Activated B cell treated with CpG ODN at 0.5 μM for 24 hours (primary cell): ENCODE measurements at places on chromosomes 11 and 22.
A peak's percentile ranks its signal among the peaks of the same experiment; 100 is the strongest.

DNA sequence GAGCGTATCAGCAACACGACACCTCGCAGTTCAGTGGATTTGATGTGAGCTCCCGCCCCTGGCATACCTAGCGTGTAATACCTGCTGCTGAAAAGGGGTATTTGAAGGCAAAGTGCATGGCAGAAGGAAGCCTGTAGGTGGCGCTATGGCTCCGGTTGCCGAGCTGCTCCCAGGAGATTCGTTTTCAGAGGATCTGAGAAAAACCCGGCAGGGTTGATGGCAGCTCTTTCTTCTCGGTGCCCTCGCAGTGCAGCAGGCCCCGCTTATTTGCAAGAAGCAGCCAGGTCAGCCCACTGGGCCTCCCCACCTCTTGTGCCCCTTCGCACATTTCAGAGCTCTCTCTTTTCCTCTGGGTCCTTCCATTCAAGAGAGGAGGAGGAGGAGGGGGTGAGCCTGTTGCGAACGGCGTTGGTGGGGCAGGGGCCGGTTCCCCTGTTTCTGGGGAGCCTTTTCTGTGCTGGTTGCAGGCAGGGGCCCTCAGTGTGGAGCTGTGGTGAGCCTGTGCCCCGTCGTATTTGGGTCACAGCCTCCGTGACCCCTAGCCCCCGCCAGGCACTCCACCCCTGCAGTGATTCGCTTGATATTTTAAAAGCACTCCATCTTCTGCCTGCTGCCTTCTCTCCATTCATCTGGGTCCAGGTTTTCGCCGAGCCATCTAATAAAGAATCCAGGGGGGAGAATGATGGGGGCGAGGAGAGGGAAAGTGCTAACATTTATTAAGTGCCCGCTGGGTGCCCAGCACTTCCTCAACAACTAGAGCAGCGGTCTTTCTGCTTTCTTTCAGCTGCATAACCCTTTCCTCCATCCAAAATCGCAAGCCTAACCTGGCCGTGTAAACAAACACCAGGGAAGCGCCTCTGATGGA is 85.3 kb upstream of the SYT13 start:
- no peak overlapping the region for H3K27ac ChIP-seq
- H3K4me3 ChIP-seq: peak overlapping the region; percentile 16
- peaks cover 20% of the 10 kb centered on the region for H3K4me1 ChIP-seq
- DNase-seq: peak; percentile 47
- H3K27me3 ChIP-seq: peaks cover 53% of the 10 kb centered on the region

- DNase-seq: no peak
- no peaks in the 10 kb centered on the region for H3K4me1 ChIP-seq
- no peak overlapping the region for H3K27ac ChIP-seq
- H3K36me3 ChIP-seq: no peaks in the 10 kb centered on the region
Measured at GRCh38 chr22:43643387-43643786, 168.7 kb downstream of the EFCAB6 start.

DNA sequence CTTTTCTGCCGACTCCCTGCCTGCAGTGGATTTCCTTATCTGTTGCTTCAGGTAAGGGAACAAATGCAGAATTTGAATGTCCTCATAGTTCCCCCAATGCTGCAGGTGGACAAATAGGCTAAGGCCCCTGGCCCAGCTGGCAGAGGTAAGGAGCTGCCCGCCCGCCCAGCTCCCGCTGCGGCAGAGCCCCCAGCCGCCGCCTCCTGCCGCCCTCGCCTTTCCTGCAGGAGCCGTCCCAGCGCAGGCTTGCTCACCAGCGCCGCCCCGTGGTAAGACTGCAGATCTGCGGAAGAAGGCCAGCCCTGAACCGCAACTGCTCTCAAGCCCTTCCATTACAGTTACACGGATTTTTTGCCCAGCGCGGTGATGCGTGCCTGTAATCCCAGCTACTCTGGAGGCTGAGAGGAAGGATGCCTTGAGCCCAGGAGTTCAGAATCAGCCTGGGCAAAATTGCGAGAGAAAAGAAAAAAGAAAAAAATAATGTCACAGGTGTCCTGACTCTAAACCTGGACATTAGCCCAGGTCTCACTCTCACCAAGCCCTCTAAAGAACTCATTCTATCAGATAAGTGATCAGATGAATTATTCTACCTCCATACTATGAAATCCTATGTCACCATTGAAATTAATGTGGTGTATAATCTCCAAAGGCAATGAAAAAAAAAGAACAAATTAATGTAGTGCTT is 51.2 kb upstream of the EMID1 start:
- no peak overlapping the region for H3K4me3 ChIP-seq
- H3K36me3 ChIP-seq: no peaks in the 10 kb centered on the region
- H3K27me3 ChIP-seq: peaks cover 58% of the 10 kb centered on the region
- H3K4me1 ChIP-seq: peaks cover 6% of the 10 kb centered on the region
- H3K27ac ChIP-seq: no peak overlapping the region

- peaks cover 19% of the 10 kb centered on the region for H3K36me3 ChIP-seq
- no peak for DNase-seq
- peak overlapping the region; percentile 88 for H3K4me3 ChIP-seq
- peaks cover 34% of the 10 kb centered on the region for H3K4me1 ChIP-seq
Measured at GRCh38 chr11:119107538-119108145, 498 bp downstream of the C2CD2L start.

DNA sequence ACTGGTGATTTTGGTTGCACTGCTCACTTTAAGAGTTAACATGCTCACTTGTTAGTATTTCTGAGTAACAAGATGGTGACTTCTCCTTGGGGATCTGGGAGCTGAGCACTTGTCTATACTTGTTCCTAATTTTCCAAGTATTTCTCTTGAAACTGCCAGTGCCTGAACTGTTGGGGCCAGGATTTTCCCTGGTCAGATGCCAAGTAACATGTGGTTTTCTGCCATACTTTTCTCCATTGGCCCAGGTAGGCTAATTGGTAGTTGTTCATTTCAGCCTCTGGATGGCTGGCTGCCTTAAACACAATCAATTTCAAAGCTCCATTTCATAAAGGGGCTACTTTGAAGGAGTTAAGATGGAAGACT is 35.0 kb downstream of the RNF141 start:
- peaks cover 28% of the 10 kb centered on the region for H3K4me1 ChIP-seq
- H3K4me3 ChIP-seq: no peak overlapping the region
- H3K27ac ChIP-seq: no peak overlapping the region
- no peaks in the 10 kb centered on the region for H3K27me3 ChIP-seq
- no peak for DNase-seq

DNA sequence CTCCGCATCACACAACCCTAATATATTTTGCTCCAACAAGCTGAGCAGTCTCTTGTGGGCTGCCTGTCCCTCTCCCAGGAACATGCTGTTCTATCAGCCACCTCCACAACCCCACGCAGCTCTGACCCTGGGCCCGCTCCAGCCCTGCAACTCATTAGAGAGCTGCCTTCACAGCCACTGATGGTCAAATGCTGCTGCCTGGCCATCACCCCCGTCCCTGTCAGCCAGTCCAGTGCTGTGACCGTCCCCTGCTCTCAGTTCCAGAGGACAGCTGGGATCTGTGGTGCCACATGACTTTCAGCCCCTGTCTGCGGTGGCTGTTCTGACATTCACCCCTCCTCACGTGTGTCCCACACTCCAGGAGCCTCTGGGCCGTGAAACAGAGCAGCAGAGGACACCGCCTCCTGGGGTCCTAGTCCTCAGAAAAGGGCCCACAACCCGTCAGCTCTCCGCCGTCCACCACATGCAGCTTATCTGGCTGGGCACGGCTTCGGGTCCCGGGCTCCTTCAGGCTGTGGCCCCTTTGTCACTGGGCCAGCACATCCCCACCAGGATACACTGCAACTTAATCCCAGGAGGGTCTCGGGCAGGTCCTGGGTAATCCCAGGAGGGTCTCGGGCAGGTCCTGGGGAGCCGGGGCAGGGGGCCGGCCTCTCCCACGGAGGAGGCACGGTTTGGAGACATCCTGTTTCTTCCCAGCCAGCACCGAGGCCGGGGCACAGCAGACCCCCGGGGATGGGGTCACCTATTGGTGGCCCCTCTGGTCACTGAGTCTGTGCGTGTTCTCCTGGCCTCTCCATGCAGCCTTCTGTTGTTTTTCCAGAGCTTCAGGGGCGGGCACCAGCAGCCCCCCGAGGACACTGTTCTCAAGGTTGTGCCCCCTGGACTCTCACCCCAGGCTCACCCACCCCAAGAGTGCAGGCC is 15.1 kb downstream of the CRELD2 start:
- H3K36me3 ChIP-seq: no peaks in the 10 kb centered on the region
- H3K4me1 ChIP-seq: peaks cover 58% of the 10 kb centered on the region
- peak overlapping the region; percentile 82 for H3K27ac ChIP-seq
- H3K4me3 ChIP-seq: peak overlapping the region; percentile 75
- H3K27me3 ChIP-seq: no peaks in the 10 kb centered on the region

DNA sequence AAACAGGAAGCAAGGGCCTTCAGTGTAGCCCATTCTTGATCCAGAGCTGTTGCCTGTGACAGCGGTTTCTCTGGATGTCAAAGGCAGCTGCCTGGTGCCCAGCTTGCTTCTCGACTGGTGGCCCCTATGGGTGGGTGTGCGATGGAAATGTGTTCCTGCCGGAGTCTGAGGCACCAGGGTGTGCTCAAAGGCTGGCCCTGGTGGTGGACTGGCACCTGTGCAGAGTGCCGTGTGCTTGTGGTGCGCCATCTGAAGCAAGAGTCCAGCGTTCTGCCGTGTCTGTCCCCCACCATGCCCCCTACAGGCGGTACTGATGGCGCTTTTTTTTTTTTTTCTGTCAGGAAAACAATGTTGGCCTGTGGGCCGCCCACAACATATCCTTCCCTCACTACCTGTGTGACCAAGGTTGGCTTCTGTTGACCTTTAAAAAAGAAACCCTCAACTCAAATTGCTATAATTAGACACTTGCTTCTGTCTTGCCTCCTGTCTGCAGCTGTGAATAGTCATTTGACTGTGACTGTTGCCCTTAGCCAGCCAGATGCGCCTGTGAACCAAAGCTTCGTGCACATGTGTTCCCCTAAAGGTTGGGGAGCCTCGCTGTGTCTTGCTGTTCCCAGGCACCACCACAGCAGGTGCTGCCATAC is 4.7 kb upstream of the RANBP1 start:
- DNase-seq: no peak
- peak overlapping the region; percentile 53 for H3K27ac ChIP-seq
- H3K36me3 ChIP-seq: peaks cover 59% of the 10 kb centered on the region
- no peak overlapping the region for H3K4me3 ChIP-seq
